Stimulated activated CD8-positive, alpha-beta memory T cell treated with anti-CD3 and anti-CD28 coated beads, Interleukin-4, amount 100 ng/mL, for 4 hours (primary cell): ENCODE measurements at places on chromosomes 3 and 15.

GRCh38 chr15:40859206-40859851 is 14.7 kb downstream of the RHOV start:
- peak; percentile 52 for DNase-seq

- no peak for DNase-seq
These were observed 115.7 kb upstream of the BFSP2 start for GRCh38 chr3:133283958-133284807.

- no peak for DNase-seq
These were observed 137.2 kb upstream of the ICE2 start for GRCh38 chr15:60616147-60616546.

DNA sequence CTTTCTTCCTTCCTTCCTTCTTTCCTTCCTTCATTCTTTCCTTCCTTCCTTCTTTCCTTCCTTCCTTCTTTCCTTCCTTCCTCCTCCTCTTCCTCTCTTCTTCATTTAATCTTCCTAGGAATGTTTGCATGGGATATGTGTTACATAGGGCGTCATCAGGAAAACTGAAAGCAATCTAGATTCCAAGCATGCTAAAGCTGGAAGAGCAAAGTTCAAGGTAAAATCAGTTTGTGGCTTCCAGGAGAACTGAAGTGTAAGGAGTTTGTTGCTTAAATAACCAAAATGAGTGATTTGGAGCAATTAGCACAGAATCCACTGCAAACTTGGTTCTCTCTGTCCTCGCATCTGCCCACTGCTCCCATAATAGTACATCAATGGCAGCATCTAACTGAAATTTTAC is 716.2 kb downstream of the GBE1 start:
- no peak for DNase-seq

DNA sequence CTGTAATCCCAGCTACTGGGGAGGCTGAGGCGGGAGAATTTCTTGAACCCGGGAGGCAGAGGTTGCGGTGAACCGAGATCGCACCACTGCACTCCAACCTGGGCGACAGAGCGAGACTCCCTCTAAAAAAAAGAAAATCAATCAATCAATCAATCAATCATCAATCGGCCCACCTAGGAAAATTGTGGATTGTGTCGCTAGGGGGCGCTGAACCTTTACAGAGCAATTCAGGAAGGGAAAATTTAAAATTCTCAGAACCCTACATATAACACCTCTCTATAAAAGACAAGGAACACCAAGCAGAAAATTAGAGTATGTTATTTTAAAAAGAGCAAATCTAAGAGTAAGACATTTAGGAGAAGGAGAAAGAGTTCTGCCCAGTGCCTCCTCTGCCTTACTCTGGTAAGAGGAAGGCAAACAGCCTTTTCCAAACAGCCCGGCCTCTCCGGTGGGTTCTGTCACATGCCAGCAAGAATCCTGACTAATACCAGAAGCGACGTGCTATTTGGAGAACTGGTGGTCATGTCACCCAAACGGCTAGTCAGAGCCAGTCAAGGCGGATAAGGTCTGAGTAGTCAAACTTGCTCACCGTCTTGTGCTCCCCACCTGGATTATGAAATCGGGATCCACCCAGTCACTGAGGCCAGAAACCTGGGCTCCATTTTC is 22.3 kb upstream of the SMCO1 start:
- peak; percentile 43 for DNase-seq
